NCI-H1694 (cell line): ENCODE measurements at places on chromosomes 1 and 21.
A peak's percentile ranks its signal among the peaks of the same experiment; 100 is the strongest.

DNA sequence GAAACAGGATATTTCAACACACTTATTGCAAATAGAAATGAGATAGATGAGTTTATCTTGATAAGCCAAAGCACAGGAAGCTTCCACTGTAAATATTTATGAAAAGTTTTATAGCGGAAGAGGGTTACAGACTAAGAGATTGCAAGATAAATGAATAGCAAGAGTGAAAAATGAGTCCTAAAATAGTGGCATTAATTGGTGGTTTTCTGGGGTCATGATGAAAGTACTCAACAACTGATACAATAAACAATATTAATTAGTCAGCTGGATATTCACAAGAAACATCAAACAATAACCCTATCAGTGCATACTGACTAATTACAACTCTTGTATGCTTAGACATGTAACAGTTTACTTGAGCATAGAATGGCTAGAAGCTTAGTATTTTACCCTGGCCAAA is 154.8 kb upstream of the CHODL start:
- no peak for DNase-seq

DNA sequence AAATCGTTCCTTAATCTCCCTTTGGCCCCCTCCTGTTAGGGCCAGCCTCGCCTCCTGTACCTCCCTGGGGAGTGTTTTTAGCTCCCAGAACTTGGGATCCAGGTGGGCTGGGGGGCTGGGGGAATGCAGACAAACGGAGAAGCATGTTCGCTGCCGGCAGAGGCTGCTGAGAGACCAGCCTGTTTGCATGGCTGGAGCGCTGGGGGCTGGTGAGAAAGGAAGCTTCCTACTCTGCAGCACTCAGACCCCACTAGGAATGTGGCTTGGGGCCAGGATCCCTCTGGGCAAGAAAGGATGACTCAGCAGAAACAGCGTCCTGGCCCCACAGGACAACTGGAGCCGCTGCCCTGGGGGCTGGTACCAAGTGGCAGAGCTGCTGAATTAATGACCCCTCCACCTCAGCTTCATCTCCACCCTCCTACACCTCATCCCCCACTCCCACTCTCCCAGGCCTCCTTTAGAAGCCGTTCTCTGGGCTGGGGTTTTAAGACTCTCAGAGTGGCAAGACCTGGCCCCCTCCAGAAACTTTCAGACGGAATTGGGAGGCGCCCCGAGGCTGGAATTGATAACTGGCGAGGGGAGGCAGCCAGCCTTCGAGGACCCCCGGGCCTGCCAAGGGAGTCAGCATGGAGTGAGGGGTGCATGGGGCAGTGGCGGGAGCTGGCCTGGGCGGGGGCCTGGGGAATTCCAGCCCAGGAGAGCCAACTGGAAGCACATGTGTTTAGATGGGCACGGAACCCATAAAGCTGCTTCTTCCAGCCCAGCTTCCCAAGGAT is 28.5 kb upstream of the EPS8L3 start:
- no peak for DNase-seq

DNA sequence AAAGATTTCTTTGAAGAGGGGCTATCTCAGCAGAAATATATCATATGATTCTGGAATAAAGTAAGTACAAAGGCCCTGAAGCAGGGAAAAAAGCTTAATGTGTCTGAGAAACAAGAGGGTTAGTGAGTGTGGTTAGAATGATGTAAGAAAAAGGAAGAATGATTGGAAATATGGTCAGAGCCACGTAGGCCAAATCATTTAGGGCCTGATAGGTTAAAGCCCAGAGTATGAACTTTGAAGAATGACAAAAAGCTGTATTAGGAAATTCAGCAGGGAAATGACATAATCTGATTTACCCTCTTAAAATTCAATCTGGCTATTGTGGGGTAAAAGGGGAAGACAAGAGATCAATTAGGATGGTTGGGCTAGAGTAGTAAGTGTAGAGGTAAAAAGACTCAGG is 69.0 kb upstream of the MUTYH start:
- DNase-seq = no peak

GRCh38 chr1:21338573-21339355 is 48.5 kb upstream of the ECE1 start:
- peak; percentile 74 for DNase-seq

DNA sequence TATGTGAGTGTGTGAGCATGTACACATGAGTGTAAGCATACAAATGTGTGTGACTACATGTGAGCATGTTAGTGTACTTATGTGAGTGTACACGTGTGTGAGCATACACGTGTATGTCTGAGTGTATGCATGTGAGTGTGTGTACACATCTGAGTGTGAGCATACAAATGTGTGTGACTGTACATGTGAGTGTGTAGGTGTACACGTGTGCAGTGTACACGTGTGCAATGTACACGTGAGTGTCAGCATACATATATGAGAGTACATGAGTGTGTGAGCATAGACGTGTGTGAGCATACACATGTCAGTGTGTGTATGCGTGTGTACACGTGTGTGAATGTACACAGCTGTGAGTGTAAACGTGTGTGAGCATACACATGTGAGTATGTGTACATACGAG is 170.6 kb downstream of the HUNK start:
- DNase-seq = no peak

DNA sequence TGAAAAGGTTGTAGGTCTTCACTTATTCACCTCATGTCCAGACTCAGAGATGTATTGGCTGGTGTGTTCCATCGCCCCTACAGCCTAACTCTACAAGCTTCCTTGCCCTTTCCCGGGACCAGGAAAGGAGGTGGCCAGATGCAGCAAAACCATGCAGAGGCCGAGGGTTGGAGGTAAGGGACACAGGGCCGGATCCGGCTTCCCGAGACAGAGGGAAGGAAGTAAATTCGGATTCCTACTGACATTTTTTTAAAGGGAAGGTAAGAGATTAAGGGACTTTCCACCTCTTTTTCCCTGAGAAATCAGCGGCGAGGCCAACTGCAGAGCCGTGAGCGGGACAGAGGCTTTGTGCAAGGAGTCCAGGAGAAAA is 12.7 kb downstream of the EPHA10 start:
- no peak for DNase-seq

GRCh38 chr1:226551299-226551698 is 2.7 kb downstream of the STUM start:
- no peak for DNase-seq

DNA sequence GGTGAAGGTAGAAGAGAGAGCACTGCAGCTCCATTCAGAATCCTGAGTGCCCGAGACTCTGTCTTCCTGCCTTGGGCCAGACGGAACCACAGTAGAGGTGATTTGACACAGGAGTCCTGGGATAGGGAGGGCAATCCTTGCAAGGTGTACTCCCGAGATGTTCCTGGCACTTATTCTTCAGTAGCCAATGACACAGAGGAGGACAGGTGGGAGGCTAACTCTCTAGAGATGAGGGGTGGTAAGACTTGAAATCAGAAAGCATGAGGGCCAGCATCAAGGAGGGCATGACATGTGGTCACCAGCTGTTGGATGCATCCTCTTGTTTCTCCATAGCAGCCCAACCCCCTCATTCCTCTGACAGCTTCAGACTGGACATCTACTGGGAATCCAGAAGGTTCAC is 56.3 kb downstream of the CSMD2 start:
- no peak for DNase-seq

DNA sequence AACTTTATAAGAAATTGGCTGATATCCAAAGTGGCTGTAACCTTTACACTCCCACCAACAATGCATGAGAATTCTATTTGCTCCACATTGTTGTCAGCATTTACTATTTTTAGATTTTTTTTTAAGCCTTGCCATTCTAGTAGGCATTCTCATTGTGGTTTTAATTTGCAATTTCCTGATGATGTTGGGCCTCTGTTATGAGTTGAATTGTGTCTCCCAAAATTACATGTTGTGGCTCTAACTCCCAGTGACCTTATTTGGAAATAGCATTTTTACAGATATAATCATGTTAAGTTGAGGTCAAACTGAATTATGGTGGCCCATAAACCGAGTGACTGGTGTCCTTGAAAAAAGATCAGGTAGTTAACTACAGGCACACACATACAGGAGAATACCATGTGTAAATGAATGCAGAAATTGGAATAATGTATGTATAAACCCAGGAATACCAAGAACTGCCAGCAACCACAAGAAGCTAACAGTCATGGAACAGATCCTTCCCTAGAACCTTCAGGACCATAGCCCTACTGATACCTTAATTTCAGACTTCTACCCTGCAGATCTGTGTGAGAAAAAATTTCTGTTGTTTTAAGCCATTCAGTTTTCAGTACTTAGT is 348.8 kb upstream of the DAB1 start:
- no peak for DNase-seq

GRCh38 chr1:40622936-40623629 is 42.4 kb downstream of the RIMS3 start:
- no peak for DNase-seq

- no peak for DNase-seq
Measured at GRCh38 chr1:163774978-163775620, 453.3 kb downstream of the NUF2 start.

DNA sequence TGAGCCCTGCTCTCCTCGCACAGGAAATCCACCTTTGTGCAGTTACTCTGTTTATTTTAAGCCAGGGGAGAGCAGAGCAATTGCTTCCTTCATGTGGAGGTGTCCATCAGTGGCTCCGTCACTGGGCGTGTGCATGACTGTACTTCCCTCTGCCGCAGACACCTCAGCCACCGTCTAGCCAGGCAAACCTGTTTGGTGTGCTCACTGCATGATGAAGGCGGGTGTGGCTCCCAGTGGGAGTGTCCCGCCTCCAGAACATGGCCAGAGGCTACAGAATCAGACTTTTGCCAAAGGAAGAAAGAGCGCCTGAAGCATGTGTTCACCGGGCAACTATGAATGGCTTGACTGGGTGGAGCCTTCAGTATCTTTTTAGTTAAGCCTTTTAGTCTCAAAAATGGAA is 26.1 kb upstream of the LAMC2 start:
- DNase-seq = no peak

DNA sequence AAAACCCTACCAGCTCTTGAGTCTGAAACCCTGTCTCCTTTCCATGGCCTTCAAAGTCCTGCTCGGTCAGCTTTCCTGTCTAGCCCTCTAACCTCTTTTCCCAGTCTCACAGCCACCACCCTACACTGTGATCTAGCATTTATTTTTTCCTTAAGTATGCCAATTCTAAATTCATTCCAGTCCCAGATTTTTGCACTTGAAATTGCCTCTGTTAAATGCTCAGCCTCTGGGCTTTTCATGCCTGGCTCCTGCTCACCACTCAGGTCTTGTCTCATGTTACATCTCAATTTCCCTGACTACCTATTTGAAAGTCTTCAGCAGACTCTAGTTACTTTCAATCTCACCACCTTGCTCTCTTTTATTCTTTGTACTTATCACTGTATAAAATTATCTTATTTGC is 176.2 kb downstream of the ADGRL4 start:
- DNase-seq = no peak

DNA sequence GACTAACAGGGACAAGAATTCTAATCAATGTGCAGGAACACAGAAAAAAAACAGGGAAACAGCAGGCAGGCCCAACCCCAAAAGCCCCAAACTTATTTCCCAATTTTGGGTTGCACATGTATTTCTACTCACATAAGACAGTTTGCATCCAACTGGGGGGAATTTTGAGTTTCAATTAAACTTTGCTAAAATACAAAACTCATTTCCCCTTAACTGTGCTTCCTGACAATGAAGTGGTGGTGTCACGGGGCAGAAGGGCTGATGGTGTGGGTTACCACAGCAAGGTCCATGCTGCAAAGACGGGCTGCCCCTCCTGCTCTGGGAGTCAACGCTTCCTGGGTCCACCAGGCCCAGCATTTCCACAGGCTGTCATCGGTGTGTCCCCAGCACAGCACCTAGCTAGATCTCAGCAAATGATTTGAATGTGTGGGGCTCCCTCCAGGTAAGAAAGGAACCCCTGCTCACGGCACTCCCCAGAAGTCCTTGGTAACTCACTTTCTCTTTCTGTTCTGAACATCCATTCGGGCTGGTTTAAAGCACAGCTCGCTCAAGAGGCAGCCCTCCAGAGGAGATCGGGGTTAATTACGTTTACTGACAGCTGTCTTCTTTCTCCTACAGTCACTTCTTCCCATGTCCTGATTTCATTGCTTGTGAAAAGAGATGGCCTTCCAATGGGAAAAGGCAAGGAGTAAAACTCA is 27.4 kb downstream of the HIVEP3 start:
- peak; percentile 33 for DNase-seq

GRCh38 chr1:53419034-53419433 is 40.2 kb upstream of the DMRTB1 start:
- no peak for DNase-seq

DNA sequence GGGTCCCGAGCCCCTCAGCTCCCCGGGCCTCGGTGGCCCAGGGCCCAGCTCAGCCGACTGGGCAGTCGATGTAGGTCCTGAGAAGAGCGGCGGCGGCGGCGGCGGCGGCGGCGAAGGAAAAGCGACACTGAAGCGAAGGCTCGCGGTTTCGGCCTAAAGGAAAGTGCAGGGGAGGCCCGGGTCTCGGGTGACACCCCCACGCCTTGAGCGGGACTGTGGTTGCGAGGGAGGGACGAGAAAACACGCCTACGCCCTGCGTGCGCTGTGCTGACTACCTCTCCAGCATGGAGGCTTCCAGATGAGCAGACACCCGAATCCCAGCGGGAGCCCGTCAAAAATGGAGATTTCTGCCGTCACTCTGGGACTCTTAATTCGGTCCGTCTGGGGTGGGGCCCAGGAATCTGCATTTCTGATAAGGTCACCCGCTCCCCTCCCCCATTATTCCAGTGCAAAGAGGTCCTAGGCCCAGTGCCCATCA is 31.2 kb downstream of the DNTTIP2 start:
- peak; percentile 76 for DNase-seq

- peak; percentile 56 for DNase-seq
Measured at GRCh38 chr1:40078512-40079333, 18.3 kb downstream of the PPT1 start.

DNA sequence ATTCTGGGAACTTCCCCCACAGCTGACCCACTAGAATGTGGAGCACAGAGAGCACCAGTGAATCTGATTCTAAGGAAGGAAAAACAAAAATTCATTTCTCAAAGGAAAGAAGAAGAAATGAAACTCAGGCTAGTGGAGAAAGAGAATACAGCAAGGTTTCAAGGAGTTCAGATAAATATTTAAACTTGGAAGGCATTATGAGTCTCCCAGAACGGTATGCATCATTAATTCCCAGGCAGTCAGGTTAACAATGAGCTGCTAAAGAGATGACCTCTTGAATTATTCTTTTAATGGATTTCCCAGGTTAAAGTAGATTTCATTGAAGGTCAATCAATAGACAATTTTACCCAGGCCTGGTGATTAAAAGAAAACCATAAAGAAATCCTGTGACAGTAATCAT is 103.6 kb upstream of the KAZN start:
- DNase-seq = no peak

DNA sequence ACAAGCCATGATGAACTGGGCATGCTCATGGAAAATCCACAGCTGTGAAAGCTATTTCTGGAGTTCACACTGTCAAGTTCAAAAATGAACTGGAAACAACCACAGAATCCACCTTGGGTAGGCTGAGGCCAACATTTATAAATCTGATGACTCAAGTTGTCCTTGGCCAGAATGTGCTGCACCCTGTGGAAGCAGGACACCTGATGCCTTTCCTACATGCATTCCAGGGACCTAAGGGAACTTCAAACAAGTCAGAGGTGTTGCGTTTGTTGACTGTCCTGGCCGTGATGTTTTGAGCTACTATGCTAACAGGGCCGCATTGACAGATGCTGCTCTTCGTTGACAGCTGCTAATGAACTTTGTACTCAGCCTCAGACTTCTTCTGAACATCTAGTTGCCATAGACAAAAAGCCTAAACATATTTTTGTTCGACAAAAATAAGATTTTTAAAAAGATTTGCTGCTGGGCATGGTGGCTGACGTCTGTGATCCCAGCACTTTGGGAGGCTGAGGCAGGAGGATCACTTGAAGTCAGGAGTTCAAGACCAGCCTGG is 127.9 kb upstream of the SLC45A1 start:
- no peak for DNase-seq
